ENCODE measurements at places on chromosomes 2 and 18.

DNA sequence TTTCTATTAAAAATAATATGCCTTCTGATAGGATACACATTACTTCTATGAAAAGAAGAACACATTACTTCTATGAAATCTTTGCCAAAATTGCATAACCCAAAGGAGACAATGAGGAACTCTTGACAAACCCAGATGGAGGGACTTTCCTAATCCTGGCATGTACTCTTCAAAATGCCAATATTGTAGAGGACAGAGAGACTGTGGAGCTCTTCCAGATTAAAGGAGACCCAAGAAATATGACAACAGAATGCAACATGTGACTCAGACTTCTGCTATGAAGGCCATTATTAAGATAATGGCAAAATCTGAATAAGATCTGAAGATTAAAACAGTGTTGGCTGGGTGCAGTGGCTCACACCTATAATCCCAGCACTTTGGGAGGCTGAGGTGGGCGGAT is 22.2 kb downstream of the SOWAHC start:
- no peak for DNase-seq

DNA sequence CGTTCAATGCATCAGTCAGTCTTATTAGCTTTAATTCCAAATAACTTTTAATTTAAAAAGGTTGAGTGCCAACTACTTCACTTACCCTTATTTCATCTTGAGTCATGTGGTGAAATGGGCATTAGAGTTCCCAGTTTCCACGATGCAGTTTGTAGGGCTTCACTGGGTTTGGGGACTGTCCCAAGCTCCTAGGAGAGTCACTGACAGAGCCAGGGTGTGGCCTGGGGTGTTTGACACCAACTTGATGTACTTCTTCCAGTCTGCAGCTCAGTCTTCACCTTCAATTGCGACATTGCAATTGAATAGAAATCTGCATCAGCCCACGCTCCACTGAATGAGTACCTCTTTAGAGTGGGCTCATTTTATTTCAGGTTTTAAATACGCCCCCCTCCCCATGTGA is 165.3 kb downstream of the ARL4C start:
- DNase-seq = no peak

DNA sequence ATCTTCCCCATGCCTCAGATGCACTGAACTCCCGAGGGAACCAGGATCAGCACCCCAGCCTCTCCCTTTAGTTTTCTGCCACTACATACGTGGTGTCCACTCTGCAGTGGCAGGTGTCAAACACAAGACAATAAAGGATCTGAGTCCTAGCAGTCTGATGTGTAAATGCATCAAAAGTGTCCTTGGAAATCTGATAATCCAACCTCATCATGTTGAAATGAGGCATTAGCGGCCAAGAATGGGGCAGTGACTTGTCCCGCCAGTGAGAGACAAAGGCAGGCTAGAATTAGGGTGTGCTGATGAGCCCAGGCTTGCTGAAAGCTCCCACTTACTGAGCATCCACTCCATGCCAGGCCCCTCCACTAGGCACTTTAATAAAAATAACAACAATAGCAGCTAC is 52.9 kb downstream of the EN1 start:
- no peak for DNase-seq

GRCh38 chr2:47339745-47340541 is 63.0 kb upstream of the MSH2 start:
- DNase-seq = no peak

- DNase-seq = no peak
Observed at GRCh38 chr2:219626540-219626939, 890 bp upstream of the SLC4A3 start.

GRCh38 chr18:43774497-43774896 is 497.2 kb upstream of the SYT4 start:
- no peak for DNase-seq

DNA sequence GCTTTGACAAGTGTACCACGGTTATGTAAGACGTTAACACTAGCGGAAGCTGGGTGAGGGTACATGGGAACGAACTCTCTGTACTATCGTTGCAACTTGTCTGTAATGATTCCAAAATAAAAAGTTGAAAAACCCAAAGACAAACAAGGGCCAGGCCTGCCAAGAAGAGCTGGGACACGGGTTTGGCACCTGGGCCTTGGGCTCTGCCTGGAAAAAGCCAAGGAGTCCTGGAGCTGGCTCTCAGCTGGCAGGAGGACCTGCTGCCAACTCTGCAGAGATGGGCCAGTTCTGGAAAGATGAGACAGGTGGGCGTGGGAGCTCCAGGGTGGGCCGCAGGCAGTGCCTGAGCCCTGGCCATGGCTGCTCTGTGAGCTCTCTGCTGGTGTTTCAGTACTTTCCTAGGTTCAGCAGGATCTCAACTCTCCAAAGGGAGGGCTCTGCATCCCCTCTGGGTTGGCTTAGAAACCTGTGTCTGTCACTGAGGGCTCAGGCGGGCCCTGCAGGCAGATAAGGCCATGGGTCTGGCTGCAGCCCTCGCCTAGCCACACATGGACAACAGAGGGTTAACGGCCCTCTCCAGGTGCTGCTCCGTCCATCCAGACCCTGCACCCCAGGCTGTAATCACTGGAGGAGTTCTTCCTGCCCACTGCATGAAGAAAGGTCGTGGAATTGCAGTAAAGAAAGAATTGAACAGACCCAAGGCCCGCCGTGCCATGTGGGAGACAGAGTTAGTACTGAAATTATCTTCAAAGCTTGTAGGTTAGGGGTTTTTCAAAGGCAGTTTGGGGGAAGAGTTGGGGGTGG is 89.9 kb downstream of the RHOB start:
- DNase-seq = no peak

DNA sequence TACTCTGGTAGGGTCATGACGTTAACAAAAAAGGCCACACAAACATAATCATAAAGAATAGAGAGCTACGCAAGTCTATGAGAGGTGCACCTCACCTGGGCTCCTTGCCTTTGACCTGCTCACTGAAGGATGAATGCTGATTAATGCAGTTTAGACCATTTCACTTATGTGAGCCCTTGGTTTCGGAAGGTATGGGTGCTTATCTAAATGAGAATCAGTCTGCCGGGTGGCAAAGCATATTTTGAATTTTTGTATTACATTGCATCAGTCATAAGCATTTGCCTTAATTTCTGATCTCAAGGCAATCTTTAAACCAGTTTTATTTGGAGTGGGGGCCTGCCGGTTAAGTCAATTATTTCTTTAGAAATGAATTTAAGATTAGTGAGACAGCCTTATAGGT is 42.8 kb downstream of the SLC9A4 start:
- no peak for DNase-seq

- no peak for DNase-seq
Observed at GRCh38 chr2:200850512-200851256, 13.8 kb downstream of the CLK1 start.

- no peak for DNase-seq
Observed at GRCh38 chr2:240603081-240603835, 16.7 kb downstream of the CAPN10 start.

- no peak for DNase-seq
Observed at GRCh38 chr2:45045706-45046105, 36.5 kb upstream of the SIX2 start.

DNA sequence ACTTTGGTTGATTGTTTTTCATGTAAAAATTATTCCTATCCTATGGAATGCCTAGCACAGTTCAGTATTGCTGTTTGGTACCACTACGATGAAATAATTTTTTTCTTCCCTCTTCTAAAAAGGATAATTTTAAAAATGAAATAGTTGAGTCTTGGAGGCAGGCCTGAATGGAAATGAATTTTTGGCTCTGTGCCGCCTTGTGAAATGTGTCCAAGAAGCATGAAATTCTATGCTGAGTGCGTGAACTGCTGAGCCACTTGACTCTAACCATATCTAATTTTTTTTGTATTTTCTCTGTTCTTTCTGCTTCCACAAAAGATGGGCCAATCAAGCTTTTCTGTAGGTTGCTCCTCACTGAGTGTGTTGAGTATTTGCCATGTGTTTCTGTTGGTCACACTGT is 95.0 kb downstream of the PRPF40A start:
- no peak for DNase-seq

GRCh38 chr2:180208841-180209240 is 201.7 kb upstream of the CWC22 start:
- DNase-seq = no peak

- no peak for DNase-seq
Observed at GRCh38 chr2:204255526-204255925, 289.7 kb upstream of the PARD3B start.

DNA sequence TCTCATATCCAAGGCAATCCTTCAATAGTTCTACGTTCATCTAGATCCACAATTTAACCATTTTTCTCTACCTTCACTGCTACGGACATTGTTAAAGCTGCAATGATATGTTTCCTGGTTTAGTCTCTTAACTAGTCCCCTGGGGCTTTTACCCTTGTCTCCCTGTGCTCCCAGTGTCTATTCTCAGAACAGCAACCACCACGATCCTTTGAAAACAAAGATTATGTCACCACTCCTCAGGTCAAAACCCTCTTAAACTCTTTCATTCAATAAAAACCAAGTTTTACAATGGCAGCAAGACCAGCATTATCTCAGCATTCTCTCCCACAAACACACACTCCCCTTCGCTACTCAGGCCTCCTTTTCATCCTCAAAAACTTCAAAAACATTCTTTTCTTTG is 298.2 kb upstream of the CHST9 start:
- no peak for DNase-seq

DNA sequence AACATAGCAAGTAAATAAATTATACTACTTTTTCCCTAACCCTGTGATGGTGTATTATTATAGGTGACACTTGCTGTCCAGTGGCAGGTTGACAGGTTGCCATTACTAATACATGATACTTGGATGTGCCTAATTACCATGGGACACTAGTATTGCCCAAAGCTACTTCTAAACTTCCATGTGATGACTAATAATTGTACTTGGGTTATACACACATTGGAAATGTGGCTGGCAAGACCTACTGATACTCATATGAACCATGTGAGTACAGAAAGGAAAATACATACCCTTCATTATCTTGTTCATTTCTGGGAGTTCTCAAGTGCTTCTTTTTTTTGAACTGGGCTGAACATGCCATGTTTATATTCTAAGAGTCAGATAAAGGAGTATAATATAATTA is 156.4 kb downstream of the IKZF2 start:
- no peak for DNase-seq

DNA sequence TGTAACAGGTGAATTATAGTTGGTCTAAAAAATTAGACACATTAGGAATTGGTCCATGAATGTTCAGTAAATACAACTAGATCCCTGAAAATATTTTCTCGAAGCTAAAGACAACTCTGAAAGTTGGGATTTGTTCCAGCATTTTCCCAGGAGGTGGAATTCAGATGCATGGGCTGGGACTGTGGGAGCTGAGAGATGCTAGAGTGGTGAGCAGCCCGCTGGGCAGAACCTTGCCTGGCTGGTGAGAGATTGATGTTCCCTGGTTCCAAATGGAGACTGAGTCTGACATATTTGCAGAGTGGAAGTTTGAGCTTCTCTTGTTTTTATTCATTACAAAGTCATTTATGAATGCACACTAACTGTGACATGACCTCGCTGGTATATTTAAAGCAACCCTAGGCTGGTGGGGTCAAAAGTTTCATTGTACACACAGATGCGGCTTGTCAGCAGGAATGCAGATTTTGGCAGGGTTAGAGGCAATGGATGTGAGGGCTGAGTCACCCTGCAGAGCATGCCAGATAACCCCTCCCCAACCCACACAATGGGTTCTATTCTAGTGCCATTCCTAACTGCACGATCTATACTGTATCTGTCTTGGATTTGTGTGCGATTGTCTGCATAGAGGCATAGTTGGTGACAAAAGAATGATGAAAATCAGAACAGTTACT is 23.5 kb upstream of the TMEM178A start:
- DNase-seq = no peak

GRCh38 chr2:29249666-29250253 is 134.5 kb downstream of the CLIP4 start:
- no peak for DNase-seq

- DNase-seq = no peak
Observed at GRCh38 chr2:173854840-173855239, 110.3 kb downstream of the SP3 start.

DNA sequence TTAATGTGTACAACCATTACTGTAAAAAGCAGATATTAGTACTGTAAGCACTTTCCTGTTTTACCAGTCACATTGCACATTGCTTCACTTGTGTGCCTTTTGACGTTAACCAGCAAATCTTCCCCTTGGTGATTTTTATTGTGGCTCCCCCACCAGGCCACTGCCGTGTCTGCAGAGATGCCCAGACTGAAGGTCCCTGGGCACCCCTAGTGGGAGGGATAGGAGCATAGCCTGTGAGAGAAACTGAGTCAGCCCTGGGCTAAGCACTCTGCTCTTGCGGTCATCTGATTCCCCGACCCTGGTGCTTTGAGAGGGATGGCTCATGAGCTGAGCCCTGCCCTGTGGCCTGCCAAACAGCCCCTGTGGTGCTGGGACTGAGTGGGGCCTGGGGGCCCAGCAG is 73.4 kb downstream of the INPP4A start:
- DNase-seq = peak; percentile 32

DNA sequence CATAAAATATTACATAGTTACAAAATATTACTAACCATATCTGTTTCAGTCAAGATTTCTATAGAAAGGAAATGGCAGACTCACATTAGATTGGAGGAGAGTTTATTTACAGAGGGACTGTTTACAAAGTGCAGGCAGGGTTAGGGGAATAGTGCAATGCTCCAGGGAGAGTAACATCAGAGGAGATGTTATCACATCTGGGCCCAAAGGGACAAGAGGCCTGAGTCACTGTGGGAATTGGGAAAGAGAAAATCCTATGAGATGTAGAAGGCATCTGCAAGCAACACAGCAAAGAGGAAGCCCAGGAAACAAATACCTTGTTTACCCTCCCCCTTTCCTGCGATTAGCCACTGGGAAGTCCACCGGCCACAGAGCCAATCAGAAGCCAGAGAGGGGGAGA is 227.3 kb upstream of the TANK start:
- no peak for DNase-seq

DNA sequence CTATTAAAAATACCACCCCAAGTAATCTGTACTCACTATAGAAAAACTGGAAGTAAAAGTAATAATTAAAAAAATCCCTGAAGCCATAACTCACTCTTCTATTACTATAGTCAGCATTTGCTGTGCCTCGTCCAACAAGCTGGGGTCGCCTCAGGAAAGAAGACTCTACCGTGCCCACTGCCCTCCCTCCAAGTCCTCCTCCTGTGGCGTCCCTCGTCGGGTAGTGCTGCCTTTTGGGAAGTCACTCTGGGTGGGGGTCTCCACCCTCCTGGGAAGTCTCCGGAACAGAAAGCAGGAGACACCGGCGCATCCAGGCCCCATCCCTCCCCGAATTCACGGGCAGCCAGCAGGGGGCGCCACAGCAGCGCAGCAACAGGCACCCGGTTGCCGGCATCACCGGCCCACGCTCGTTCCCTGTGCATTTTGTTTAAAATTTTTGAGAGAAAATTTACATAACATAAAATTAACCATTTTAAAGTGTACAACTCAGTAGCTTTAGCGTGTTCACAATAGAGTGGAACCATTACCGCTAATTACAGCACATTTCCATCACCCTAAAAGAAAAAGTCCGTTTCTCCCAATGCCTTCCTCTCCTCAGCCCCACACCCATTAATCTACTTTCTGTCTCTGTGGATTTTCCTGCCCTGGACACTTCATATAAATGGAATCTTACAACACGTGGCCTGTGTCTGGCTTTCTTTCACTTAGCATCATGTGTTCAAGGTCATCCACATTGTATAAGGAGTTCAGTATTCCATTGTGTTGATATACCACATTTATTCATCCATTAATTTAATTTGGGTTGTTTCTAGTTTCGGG is 62.2 kb downstream of the ADNP2 start:
- peak; percentile 29 for DNase-seq

All from DND-41 (cell line).